ENCODE measurements at places on chromosomes 7 and 10.
A peak's percentile ranks its signal among the peaks of the same experiment; 100 is the strongest.

- DNase-seq = no peak
These were observed 16.7 kb upstream of the CLIP2 start for GRCh38 chr7:74272305-74273038.

- no peak for DNase-seq
These were observed 471.6 kb upstream of the AKR1E2 start for GRCh38 chr10:4354382-4354812.

- DNase-seq = no peak
These were observed 67.7 kb upstream of the AQP1 start for GRCh38 chr7:30843741-30844482.

GRCh38 chr7:74656441-74656836 lies 1.1 kb upstream of the GTF2I start:
- DNase-seq = peak; percentile 62

- DNase-seq = peak; percentile 64
These were observed 213.7 kb downstream of the ELMO1 start for GRCh38 chr7:37234928-37235327.

GRCh38 chr7:138527746-138528223 lies 67.7 kb downstream of the TRIM24 start:
- DNase-seq = peak; percentile 2

DNA sequence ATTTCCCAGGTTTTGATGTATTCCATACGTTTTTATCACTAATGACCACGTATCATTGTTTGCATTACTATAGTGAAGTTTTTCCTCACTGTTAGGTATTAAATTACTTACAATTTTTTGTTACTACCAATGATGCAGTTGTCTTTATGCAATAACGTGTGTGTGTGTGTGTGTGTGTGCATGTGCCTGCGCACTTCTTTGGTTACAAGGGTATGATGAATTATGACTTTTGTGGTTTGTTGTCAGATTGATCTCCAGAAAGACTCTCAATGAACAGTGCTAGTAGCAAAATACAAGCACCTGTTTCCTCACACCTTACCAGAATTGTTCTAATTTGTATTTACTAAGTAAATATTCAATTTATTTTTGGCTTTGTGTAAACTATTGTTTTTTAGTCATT lies 51.5 kb downstream of the MCMBP start:
- no peak for DNase-seq

- DNase-seq = no peak
These were observed 279.5 kb downstream of the CELF2 start for GRCh38 chr10:11297136-11297535.

- no peak for DNase-seq
These were observed 14.8 kb downstream of the HTR5A start for GRCh38 chr7:155084969-155085368.

GRCh38 chr7:140517546-140518369 lies 38.5 kb upstream of the MKRN1 start:
- peak; percentile 94 for DNase-seq

DNA sequence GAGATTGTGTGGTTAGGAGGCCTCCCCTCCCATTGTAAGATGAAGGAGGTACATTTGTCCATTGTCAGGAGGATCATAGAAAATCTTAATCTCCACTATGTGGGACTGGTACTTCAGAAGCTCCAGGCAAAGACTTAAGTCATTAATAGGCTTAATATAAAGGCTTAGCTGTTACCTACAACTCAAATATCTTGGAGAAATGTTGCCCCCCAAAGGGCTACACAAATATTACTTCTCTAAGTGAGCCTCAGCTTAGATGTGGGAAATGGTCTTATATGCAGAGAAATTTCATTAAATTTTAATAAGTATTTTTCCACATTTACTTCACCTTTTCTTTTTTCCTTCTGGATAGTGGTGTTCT lies 27.2 kb downstream of the TAS2R41 start:
- DNase-seq = no peak

DNA sequence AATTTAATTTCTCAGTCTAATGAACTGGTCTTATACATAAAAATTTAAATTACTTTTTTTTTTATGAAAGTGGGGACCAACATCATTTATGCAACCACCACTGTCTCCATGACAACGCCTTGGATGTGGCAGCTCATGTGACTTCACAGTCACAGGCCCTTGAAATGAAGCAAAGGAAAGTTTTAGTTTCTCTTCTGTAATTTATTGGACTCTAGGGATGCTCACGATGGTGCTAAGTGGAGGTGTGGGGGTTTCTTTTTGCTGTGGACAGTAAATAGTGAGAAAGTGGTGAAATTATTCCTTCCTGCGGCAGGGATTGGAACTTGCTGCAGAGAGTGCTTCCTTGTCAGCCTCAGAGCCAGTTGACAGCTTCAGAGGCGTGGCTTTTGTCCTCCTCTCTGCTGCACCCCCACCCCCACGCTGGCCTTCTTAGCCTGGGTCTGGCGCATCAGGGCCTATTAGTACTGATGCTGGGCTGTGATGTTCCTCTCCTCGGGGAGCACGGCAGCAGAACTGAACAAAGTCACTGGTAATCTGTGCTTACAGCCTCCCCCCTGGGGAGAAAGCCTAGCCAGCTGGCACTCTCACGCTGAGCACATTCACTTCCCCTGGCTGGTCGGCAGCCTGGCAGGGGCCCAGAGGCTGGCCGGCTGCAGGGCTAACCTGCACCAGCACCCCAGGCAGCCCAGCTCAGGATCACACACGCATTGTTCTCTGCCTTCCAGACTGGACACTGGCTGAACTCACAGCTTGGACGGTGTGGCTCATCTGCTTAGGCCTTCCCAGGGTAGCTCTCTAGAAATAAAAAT lies 517.5 kb upstream of the GALNT17 start:
- DNase-seq = peak; percentile 81

DNA sequence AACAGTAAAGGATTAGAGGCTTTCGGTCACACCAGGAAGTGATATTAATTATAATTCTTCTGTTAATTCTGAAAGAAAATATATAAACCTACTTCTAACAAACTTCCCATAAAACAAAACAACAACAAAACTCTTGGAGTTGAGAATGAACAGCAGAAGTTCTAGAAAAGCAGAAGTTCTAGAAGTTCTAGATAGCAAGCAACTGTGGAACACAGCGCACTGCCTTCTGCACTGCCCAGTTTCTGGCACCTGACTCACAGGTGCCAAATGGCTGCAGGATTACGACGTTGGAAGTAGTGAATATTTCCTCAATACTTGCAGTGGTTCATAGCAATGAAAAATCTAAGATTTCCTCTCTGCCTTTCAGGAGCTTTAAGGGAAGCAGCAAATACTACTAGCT lies 132.2 kb downstream of the OR13A1 start:
- no peak for DNase-seq

GRCh38 chr10:68717435-68717834 lies 3.6 kb upstream of the CCAR1 start:
- no peak for DNase-seq

DNA sequence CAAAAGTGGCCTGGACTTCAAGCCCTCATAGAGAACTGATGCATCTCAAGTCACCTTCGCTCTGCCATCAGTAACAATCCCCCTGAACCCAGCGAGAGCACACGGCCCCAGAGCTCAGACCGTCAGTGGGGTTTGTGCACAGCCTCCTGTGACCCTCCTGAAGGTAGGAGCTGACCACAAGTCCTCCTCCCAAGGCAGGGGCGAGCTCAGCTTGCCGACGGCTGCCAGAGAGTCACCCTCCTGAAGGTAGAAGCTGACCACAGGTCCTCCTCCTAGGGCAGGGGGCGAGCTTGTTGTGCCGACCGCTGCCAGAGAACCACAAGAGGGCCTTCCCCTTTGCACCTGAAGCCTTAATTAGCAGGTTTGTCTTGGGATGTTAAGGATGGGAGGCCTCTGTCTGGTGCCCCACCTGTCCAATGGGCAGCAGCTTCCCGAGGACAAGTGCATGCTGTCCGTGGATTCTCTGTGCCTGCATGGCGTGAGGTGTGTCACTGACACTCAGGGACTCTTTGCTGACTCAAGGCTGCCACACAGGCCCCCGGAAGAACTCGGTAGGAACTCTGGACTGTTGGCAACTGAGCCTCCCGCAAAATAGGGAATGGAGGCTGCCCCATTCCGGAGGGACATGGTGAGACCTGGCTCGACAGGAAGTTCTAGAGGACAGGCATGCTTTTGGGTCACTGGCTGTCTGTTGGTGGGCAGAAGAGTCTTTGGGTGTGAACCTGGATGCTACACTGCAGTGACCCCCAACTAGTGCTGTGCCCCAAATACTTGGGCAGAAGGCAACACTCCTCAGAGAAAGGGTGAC lies 487.4 kb downstream of the DNAJB6 start:
- no peak for DNase-seq

DNA sequence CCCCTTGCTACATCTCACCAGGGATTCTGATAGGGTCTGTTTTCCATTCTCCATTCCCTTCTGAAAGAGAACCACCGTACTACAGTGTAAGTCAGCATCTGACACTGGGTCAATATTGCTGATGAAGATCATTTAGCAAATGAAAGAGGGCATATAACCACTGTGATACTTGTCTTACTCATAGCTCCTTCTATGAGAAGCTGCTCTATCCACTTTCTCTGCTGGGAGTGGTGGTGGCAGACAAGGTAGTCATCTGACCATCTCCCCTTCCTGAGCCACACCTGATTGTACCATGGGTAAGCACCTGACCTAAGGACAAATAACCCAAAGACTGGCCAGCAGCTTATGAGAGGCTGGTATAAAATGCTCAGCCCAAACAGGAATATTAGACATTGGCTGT lies 220.4 kb downstream of the DOCK4 start:
- DNase-seq = no peak

DNA sequence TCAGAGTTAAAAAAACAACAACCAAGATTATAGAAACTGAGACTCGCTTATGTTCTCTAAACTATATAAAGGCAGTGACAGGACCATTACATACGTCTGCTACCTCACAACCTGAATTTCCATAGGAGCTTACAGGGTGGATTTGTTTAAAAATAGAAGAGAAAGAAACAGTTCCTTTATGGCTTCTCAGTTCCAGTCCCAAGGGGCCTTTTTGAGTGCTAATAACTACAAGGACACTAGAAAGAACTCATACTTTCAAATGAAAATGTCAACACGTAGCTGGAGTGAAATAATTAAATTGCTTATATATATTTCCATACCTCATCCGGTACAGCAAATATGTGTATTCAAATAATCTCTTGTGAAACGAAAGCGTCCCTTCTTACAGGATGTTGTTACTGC lies 19.7 kb downstream of the TSPAN12 start:
- no peak for DNase-seq

DNA sequence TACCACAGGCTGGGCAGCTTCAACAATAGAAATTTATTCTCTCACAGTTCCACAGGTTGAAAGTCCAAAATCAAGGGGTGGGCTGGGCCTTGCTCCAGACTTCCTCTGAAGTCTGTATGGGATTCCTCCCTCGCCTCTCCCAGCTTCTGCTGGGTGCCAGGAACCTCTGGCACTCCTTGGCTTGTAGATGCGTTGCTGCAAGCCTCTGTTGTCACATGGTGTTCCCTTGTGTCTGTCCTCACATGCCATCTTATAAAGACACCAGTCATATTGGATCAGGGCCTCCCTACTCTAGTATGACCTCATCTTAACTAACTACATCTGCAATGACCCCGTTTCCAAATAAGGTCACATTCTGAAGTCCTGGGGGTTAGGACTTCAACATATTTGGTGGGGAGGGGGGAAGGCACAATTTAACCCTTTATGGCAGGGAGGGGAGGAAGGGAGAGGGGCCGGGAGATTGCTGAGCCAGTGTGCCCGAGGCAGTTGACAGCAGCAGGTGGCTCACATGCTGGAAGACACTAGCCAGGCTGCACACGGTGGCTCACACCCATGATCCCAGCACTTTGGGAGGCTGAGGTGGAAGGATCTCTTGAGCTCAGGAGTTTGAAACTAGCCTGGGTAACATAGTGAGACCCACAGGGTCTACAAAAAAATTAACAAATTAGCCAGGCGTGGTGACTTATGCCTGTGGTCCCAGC lies 18.8 kb downstream of the ZNF282 start:
- no peak for DNase-seq

DNA sequence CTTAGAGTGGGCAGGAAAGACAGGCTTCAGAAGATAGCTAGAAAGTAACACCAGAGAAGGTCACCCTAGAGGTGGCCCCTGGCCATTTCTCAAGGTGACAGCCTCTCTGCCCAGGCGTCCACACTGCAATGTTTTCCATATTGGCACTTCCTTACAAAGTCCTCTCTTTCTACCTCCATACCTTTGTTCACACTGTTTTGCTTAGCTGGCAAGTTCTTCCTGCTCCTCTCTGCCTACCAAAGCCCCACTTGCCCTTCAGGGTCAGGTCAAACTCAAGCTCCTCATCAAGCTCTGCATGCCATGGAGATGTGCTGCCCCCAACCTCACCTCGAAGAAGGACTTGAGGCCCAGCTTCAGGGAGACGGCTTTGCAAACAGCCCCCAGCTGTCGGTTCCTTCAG lies 190.9 kb downstream of the KCNMA1 start:
- DNase-seq = no peak

DNA sequence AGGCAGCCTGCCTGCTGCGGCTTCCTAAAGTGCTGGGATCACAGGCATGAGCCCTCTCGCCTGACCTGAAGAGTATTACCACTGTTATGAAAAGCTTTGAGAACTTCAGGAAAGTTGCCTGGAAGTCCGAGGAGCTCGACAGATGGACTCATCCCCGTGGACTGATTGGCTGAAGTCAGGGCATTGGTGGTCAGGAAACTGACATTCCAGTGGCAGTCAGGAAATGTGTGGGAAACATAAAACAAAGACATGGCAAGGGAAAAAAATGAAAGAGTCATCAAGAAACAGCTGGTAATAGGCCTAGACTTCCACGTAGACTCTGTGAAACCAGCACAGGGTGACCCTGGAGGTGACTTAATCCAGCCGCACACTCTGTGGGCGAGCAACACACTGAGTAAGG lies 123.3 kb downstream of the CDH23 start:
- DNase-seq = no peak

DNA sequence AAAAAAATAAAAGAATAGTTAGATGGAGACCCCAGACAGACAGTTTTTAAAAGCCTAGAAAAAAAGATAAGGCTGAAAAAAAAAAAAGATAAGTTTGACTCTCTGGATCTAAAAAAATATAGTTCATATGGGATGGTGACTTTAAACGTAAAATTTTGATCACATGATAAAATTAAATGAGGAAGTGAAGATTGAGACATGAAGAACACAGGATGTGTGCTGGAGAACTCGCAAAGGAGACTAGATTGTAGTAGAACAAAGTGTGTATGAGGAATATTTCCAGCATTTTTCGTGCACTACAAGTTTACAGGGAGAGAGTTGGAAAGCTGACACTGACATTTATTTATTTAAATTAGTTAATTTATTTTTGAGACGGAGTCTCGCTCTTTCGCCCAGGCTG lies 286.4 kb downstream of the PRPF18 start:
- DNase-seq = no peak

GRCh38 chr7:3538041-3538440 lies 237.0 kb downstream of the SDK1 start:
- no peak for DNase-seq

DNA sequence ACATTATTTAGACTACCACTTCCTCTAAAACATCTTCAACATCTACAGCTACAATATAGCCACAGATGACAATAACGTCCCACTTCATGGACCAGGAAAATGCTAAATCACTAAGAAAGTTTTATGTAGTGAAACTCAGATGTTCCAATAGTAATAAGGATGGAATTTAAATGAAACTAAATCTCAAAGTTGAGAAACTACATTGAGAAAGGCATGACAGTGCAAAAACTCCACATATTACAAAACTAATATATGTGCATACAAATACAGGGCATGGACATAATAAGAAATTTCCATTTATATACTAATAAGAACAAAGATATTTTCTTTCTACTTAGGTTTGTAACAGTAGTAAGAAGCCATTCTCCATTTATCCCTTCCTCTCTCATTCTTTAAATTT lies 31.1 kb downstream of the POT1 start:
- no peak for DNase-seq
